ENCODE measurements at places on chromosomes 13 and 19. TPM values are rescaled to one million over a fixed set of nuclear protein-coding genes. Genes with fewer than 3 reads are reported as not detected.

DNA sequence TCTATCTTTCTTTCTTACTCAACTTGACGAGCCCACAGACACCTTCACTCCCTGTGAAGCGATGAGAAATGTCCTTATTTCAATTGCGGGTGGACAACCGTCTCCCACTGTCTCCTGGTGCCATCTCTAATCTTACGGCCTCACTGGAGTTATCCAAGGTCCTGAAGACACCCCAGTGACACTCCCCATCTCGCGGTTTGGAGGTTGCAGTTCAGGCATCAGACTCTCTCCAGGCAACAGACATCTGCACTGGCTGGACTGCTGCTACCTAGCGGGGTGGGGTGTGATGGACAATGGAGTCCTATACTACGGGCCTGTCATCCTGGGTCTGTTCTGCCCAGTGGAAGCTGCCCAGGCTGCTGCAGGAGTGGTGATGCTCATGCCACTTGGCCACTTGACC lies 18.3 kb upstream of the IRS2 start:
- DNase-seq: no peak

GRCh38 chr19:40561947-40562346 lies 14.7 kb upstream of the SHKBP1 start:
- no peak for DNase-seq

KIR2DL1 gene
- not detected for polyA plus RNA-seq

- DNase-seq: no peak
Measured at GRCh38 chr13:91045351-91046034, 302.0 kb upstream of the MIR17HG start.

- DNase-seq: no peak
Measured at GRCh38 chr13:113078902-113079780, 26.4 kb upstream of the F7 start.

GRCh38 chr13:106738186-106738678 lies 170.3 kb upstream of the ARGLU1 start:
- no peak for DNase-seq

DNA sequence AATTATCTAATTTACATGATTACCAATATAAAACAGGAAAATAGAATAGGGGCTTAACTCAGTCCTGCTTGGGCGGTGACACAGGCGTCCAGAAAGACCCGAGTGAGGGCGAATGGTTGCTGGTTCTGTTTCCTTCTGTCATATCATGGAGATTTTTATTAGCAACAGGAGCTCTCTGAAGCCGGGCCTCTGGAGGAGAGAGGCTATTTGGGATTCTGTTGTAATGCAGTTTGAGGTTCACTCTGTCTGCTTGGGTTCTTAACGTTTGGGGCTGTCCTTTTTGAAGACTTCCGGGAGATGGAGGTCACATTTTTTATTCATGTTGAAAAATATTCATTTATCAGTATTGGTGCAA lies 115.7 kb upstream of the ZNF536 start:
- no peak for DNase-seq

SYNGR4 gene
- polyA plus RNA-seq: not detected

- no peak for DNase-seq
Measured at GRCh38 chr19:18320865-18321733, 1.8 kb downstream of the LSM4 start.

TMEM147 gene
- 145 TPM for polyA plus RNA-seq

PCDH8 gene
- not detected for polyA plus RNA-seq

LRRC63 gene
- 0.03 TPM for polyA plus RNA-seq

ZNF473 gene
- 5.6 TPM for polyA plus RNA-seq

NEK3 gene
- 5.7 TPM for polyA plus RNA-seq

GRCh38 chr13:40458720-40458990 lies 207.8 kb downstream of the FOXO1 start:
- DNase-seq: no peak

GRCh38 chr13:33053397-33054066 lies 37.3 kb downstream of the KL start:
- no peak for DNase-seq

TMPRSS9 gene
- polyA plus RNA-seq: not detected

MBD3L2B gene
- polyA plus RNA-seq: 0.11 TPM

DNA sequence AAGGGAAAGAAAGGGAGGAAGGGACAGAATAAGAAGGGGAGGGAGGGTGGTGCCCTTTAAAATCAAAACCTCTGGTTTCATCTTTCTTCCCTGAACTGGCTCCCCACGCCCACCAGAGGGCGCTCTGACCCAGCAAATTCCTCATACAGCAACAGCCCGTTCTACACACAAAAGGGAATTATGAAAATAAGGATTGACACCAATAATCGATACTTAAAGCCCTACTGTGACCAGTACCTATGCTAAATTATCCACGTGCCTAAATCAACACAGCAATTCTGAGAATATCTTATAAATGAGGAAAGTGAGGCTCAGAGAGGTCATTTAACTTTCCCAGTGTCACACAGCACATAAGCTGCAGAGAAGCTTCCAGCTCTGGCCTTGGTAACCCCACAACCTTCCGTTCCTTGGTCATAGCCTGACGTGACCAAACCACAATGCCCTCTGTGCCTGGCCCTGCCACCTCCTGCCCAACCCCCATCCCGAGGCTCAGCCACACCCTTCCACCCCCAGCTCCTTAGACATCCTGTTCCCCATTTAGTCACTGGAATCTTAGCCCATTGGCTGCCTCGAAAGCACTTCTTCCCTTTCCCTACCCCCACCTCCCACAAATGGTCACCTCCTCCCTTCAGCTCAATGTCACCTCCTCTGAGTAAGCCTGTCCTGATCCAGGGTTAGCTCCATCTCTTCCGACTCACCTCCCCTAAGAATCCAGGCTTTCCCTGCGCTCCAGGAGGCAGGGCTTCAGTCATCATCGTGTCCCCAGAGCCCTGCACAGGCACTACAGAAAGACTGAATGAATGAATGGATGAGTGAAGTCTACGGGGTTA lies 34.2 kb upstream of the PNMA8B start:
- DNase-seq: peak; percentile 69

PGLYRP2 gene
- not detected for polyA plus RNA-seq

CAPN12 gene
- polyA plus RNA-seq: 4.6 TPM

DNA sequence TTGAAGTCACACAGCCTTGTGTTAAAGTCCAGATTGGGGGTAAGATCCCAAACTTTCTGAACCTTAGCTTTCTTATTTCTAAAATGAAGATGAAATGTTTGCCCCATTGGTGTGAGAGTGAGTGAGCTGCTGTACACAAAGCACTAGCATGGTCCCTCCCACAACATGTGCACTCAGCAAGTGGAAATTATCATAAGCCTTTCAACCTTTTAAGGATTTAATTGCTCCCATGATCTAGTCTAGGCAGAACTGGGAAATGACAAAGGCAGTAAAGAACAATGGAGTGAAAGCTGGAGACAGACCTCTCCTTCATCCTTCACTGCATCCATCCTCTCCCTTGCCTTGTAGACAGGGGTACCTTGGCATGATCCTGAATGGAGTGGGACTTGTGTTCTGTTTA lies 76.0 kb upstream of the GPR12 start:
- DNase-seq: no peak

DNA sequence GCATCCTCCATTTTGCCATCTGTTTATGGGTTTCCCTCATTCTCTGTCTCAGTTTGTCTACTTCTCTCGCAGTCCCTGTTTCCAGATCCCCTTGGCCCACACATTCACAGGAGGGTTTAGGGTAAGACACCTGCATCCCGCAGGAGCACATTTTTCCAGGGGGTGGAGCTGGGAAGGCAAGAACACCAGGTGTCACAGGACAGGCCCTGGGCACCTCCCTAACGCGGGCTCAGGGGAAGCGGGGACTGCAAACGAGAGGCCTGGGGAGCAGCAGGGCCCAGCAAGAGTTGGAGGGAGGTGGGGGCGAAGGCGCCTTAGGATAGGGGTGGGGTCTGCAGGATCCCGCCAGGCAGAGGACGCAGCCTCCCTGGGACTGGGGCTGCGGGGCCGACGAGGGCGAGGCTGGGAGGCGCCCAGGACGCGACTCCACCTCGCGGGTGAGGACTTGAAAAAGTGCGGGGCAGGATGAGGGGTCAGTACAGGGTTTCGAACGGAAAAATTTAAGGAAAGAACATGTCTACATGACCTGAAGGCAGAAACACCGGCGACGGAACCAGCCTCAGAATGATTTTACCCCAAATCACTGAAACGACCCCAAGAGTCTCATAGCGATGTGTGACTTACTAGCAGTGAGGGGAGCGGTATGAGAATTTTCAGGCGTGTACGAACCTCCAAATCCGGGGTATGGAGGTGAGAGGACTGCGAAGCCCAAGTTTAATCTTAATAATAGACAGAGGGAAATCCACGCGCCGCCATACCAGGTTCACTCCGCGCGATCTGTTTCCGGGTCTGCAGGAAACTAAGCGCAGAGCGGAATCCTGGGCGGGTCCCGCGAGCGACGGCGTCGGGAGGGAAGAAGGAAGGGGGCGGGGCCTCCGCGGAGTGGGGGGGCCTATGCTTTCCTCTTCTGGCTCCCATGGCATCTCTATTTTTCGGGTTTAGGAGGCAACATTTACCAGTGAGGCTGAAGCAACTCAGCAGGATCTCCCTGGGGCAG lies 7.1 kb upstream of the ERVV-2 start:
- peak; percentile 53 for DNase-seq

DNA sequence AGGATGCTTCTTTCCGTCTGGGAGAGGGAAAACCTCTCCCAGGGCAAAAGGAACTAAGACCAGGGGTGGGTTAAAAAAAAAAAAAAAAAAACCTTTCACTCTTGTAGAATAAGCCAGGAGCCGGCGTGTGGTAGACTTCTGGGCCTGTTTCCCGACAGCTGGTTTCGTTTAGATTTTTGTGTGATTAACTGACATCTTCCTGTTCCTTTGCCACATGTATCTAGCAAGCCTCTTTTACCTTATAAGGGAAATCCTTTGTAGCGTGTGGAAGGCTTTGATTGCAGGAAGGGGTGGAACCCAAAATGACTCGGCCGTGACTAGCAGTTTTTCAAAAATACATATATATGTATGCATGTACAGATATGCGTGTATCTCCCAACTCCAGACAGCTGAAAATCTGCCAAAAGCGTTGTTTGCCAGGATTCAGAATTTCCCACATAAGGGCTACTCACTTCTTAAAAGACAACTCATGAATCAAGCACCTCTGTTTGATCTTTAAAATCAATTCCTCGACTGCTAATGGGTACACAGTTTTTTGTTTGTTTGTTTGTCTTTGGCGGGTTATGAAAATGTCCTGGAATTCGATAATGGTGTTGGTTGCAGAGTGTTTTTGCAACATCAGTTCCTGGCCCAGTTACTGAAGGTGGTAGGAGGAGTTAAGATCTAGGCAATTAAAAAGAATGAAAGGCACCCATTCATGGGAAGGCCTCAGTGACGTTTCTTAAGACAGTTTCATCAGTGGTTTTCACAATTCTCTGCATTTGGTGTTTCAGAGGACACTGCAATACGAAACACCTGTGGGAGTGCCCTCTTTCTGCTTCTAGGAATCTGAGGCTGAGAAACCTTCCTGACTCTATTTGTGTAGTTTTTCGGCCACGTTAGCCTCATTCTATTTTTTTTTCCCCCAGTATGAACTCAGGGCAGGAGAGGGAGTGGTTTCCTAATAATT lies 2.7 kb downstream of the TPM4 start:
- DNase-seq: peak; percentile 94

- no peak for DNase-seq
Measured at GRCh38 chr13:110456550-110456949, 105.0 kb downstream of the RAB20 start.

DNA sequence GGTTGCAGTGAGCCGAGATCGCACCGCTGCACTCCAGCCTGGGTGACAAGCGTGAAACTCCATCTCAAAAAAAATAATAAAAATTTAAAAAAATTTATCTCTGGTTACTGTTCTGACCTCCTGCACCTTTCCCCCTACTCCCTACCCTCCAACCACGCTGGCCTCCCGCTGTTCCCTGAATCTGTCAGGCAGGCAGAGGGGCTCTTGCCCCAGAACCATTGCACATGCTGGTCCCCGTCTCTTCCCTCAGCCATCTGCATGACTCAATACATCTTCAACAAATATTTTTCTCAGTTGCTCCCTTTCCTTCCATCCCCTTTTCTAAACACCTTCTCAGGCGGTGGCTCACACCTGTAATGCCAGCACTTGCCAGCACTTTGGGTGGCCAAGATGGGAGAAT lies 1.1 kb upstream of the FAM187B start:
- no peak for DNase-seq

DNA sequence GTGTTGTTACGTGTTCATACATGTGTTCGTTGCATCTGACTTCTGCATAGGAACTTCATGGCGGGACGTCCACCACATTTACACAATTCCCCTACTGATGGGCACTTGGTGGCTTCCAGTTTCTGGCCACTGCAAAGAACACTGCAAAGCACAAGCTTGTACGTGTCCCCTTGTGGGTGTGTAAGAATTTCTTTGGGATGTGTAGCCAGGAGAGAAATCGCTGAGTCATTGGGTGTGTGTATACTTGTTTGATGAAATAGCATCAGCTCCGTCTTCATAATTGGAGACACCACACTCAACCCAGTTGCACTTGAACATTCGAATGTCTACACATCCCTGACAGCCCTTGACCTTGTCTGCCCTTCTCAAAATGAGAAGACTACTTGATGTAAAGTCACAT lies 19.2 kb downstream of the KLK5 start:
- DNase-seq: peak; percentile 93

SERPINE3 gene
- polyA plus RNA-seq: not detected

DNA sequence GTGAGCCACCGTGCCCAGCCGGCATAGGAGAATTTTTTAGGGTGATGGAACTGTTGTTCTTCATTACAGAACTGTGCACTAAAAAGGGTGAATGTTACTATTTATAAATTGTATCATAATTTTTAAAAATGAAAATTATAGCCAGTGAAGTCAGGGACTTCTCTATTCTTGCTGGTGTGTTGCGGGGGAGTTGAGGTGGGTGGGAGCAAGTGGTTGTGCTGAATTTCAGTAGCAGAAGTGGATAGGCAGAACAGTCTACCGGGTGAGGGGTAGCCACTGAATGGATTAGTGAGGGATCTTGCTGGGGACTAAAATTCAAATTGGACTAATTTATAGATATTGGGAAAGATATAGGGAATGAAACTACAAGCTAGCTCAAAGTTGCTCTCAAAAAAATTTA lies 74.0 kb downstream of the CAB39L start:
- DNase-seq: no peak

TIMM44 gene
- polyA plus RNA-seq: 38.1 TPM

GRCh38 chr13:62635161-62635560 lies 1219.5 kb upstream of the PCDH20 start:
- DNase-seq: no peak

DNA sequence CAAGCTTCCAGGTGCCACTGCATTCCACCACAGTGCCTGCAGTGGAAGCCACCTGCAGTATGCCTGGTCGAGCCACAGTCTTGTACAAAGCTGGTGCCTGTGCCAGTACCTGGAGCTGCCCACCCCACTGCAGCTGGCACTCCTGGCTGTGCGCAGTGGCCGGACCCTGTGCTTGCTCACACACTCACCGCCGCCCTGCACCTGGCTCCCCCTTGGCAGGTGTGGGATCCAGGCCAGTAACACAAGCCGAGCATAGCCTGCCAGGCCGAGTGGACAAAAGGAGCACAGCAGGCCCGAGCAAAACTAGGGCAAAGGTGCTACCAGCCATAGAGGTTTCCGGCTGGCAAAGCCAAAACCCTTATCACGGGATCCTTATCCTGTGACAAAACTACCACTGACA lies 18.5 kb downstream of the UGGT2 start:
- DNase-seq: no peak

CCDC8 gene
- 47.7 TPM for polyA plus RNA-seq

All from mammary epithelial cell (primary cell).